ENCODE measurements at places on chromosomes 3 and 15.

GRCh38 chr3:164459521-164460151 lies 618.7 kb downstream of the SI start:
- DNase-seq = no peak

- no peak for DNase-seq
Observed at GRCh38 chr3:193310914-193311723, 67.4 kb downstream of the ATP13A5 start.

- DNase-seq = no peak
Observed at GRCh38 chr3:155228676-155229075, 64.8 kb downstream of the STRIT1 start.

GRCh38 chr15:57607570-57608000 lies 15.9 kb downstream of the MYZAP start:
- no peak for DNase-seq

DNA sequence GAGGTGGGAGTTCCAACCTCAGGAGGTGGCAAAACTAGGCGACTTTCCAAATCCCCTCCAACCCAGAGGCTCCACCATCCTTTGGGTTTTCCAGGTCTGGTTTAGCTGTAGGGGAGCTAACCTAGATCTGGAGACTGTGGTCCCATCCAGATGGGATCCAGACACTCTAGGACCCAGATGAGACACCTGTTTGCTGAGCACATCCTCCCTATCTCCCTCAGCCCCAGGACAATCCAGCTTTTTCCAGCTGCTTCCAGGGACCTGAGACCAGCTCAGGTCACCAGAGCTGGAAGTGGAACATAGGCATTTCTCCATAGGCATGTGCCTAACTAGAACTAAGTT lies 18.2 kb downstream of the CRTAP start:
- no peak for DNase-seq
